ENCODE measurements at places on chromosomes 2 and 18.

DNA sequence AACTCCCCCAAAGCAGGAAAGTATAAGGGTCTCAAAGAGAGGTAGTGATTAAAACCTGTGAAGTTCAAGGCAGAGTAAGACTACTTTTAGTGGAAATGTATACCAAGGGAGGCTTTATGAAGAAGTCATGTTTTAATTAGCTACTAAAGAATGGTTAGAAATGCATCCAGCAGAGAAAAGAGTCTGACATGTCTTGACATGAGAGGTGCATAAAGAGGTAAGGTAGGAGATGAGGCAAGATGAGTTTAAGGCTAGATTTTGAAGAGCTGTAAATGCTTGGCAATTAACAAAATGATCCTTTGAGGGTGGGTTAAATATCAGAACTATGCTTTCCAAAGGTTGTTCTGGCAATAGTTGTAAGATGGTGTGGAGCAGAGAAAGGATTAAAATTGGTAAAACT is 88.7 kb upstream of the WDSUB1 start:
- no peak for DNase-seq

- no peak for DNase-seq
These were observed 678.4 kb upstream of the ZNF804A start for GRCh38 chr2:183919926-183920325.

- peak; percentile 37 for DNase-seq
These were observed 179.6 kb upstream of the SLC39A10 start for GRCh38 chr2:195477248-195477995.

GRCh38 chr2:228072669-228073068 is 108.8 kb downstream of the SPHKAP start:
- DNase-seq: no peak

- DNase-seq: no peak
These were observed 21.8 kb downstream of the LPIN2 start for GRCh38 chr18:2990956-2991640.

DNA sequence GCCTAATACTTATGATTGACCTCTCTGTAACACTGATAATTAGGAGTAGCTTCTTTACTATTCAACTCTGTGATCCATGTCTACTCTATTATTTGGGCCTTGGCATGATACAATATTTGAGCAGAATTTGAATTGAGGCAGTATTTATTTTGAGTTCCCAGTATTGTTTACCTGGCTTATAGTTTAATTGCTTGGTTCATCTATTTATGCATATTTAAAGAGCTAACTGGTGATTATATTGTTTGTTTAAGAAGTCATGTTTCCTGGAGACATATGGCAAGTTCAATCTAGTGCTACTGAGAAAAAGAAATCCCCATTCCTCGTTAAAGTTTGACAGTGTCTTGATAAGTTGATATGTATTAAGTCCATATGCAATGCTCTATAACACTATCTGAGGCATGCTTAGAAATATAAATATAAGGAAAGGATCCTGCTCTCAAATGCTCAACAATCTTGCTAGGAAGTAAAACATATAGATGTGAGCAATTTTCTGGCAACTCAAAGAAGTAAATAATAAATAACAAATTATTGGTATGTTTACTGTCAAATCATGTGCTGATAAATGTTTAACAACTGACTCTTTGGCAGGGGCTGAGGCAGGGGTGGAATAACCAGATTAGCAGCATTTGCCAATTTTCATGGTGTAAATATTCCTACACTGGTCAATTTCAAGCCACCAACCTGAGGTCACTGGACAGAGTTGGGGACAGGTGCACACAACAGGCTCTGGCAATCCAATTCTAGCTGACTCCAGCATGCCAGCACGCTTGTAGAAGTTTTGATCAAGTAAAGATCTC is 430.2 kb upstream of the PIK3C3 start:
- no peak for DNase-seq

GRCh38 chr2:234968631-234969305 is 17.0 kb downstream of the SH3BP4 start:
- no peak for DNase-seq

- DNase-seq: no peak
These were observed 223.3 kb upstream of the STON1 start for GRCh38 chr2:48306409-48307284.

GRCh38 chr2:40507432-40507831 is 55.5 kb upstream of the SLC8A1 start:
- no peak for DNase-seq

- DNase-seq: no peak
These were observed 89.8 kb upstream of the MBOAT2 start for GRCh38 chr2:9093324-9093723.

GRCh38 chr2:174673876-174674275 is 76.3 kb upstream of the WIPF1 start:
- no peak for DNase-seq

- DNase-seq: no peak
These were observed 1.1 kb upstream of the TACR1 start for GRCh38 chr2:75200140-75201096.

GRCh38 chr2:10054424-10054823 is 11.1 kb downstream of the KLF11 start:
- no peak for DNase-seq

- DNase-seq: no peak
These were observed 290.5 kb downstream of the CLIP4 start for GRCh38 chr2:29405707-29406106.

GRCh38 chr2:207484444-207485391 is 45.0 kb upstream of the CREB1 start:
- DNase-seq: no peak

GRCh38 chr18:986051-986450 is 81.4 kb downstream of the ADCYAP1 start:
- no peak for DNase-seq

GRCh38 chr2:132403146-132403545 is 13.5 kb upstream of the GPR39 start:
- no peak for DNase-seq

- DNase-seq: no peak
These were observed 61.7 kb downstream of the MEX3C start for GRCh38 chr18:51135795-51136194.

GRCh38 chr18:7429831-7430230 is 137.3 kb upstream of the PTPRM start:
- DNase-seq: no peak

DNA sequence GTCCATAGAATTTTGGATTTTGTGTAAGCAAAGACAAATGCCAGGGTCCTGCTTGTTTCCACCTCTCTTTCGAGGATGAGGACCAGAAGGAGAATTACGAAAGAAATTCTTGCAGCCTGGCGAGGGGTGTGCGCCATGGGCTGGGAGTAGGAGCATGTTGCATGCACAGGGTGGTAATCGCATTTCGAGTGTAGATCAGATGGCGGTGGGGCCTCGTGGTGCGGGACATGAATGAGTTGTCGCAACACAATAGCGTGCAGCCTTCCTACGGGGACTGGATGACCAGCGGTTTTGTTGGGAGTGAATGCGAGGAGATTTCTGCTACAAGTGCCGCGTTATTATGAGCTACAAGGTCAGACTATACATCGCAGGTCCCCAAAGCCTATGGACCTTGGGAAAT is 4.2 kb upstream of the EN1 start:
- no peak for DNase-seq

- no peak for DNase-seq
These were observed 193.6 kb upstream of the PKDCC start for GRCh38 chr2:41854227-41854626.

GRCh38 chr18:33114749-33115148 is 325.8 kb downstream of the CCDC178 start:
- DNase-seq: no peak

DNA sequence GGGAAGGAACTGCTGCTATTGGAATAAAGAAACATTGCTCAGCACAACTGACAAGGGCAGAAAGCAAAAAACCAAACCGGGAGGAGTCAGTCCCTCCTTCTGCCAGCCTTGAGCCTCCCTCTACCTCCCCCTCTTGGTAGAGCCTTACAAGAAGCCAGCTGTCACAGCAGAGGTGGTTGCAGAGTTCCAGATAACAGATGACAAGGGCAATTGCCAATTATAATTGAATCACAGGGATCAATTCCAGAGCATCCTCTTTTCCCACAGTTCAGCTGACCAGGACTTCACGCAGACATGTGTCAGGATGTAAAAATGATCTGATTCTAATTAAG is 548.2 kb upstream of the LRRTM1 start:
- DNase-seq: no peak

GRCh38 chr2:235634435-235635158 is 140.8 kb downstream of the AGAP1 start:
- no peak for DNase-seq

DNA sequence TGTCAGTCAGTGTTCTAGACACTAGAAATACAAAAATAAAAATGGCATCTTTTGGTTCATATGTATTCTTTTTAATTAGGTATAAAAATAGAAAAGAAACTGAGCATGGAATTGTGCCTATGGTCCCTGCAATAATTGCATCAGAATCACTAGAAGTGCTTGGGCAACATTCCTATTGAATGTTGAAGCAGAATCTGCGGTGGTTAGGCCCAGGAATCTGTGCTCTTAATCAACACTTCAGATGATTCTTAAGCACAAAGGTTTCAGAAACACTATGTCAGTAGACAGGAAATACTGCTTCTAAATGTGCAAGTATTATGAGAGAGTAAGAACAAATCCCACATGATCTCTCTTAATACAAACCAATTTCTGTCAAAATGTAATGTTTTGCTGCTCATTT is 20.3 kb upstream of the RBBP8 start:
- DNase-seq: no peak

GRCh38 chr18:7020995-7021777 is 96.4 kb downstream of the LAMA1 start:
- no peak for DNase-seq

DNA sequence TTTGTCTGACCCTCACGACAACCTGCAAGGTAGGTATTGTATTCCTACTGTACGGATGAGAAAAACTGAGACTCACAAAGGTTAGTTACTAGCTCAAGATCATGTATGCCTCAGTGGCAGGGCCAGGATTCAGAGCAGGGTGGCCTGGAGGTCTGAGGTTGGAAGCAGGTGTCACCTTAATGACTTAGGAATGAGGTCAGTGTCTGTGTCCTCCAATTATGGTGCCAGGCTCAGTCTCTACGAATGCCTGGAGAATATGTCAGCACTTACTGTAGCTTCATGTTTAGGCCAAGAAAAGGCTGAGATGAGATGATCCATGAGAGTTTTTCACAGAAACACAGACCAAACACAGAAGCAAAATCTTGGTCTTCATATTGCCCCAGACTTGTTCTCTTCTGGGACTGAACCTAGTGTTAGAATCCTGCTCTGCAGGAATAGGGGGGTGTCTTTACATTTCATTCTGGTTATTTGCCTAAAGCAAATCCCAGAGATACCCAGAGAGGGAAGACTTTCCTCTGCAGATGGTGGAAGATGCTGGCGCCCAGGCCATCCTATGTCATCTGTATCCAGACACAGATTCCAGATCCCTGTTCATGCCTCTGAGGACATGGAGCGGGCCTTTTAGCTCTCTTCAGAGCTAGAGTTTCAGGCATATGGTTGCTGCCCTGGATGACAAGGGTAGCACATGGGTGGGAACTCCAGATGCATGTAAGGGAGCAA is 16.3 kb upstream of the RAB10 start:
- no peak for DNase-seq

GRCh38 chr18:9946831-9947230 is 33.0 kb downstream of the VAPA start:
- no peak for DNase-seq

DNA sequence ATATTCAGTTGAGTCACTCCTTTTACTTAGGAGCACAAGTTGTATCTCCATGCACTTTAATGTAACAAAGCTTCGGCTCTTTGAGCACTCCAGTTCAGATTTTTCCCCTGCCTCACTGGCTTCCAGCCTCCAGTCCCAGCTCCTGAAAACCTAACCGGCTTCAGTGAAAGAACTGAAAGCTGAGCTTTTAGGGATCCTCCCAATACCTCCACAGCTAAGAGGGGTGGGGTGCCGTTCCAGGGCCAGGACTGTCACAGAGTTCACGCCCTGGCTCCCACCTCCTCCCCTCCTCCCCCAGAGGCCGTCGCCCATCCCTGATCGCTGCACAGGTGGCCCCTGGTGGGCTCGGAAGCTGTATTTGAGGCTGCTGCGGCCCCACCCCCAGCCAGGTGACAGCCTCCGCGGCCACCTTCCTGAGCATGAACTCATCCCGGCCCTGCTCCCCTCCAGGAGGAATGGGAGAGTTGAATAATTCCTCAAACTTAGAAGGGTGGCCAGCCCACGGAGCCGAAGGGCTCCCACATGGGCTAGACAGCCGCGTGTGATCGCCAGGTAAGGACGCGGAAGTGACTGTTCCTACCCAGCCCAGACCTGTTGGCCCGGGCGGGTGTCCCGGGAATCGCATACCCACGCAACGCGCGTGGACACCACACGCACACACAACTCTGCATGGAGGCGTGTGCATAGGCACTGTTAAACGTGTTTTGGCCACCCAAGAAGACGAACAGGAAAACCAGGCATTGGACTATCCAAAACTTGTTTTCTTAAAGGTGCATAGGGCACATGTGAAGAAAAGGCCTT is 1.8 kb downstream of the MYO5B start:
- DNase-seq: no peak

DNA sequence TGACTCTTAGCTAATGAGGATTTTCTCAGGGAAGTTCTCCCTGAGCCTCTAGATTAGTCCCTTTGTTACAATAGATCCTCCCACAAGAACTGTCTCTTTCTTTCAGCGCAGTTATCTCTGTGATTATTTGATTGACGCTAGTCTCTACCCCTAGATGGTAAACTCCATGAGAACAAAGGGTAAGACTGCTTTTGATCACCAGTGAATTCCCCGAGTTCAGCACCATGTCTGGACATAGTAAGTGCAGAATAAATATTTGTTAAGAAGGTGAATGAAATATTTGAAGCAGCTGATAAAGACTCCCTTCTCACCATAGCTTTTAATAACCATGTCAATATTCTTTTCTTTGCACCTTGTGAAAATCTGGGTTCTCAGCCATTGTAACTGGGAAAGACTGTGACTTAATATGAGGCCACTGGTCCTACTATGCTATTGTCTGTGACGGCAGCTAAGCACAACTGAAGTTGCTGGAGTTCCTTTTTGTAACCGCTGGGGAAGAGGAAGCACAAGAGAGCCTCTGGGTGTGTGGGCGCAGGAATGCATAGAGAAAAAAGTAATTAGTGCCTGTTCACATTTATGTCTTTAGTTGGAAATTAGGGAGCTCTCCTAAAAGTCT is 214.7 kb downstream of the TGIF1 start:
- DNase-seq: no peak

DNA sequence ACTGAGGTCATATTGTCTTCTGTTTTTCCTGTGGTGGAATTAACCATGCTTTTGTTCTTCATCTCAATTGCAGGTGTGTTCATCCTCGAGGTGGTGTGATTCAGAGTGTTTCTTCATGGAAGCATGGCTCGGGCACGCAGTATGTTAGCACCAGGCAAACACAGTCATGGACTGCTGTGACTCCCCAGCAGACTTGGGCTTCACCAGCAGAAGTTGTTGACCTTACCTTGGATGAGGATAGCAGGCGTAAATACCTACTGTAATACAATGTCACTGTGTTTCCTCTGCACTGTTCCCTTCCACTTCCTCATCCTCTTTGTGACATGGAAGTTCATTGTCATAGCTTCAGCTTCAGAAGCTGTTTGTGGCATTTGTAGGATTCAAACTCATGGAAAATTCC is 158.7 kb downstream of the HAUS1 start:
- no peak for DNase-seq

Data from brain microvascular endothelial cell (primary cell).